ENCODE measurements at places on chromosomes 3 and 15. TPM values are rescaled to one million over a fixed set of nuclear protein-coding genes. Genes with fewer than 3 reads are reported as not detected.

SLC22A13 gene
- 0.13 TPM for total RNA-seq

SLC30A4 gene
- 1.9 TPM for total RNA-seq

DNA sequence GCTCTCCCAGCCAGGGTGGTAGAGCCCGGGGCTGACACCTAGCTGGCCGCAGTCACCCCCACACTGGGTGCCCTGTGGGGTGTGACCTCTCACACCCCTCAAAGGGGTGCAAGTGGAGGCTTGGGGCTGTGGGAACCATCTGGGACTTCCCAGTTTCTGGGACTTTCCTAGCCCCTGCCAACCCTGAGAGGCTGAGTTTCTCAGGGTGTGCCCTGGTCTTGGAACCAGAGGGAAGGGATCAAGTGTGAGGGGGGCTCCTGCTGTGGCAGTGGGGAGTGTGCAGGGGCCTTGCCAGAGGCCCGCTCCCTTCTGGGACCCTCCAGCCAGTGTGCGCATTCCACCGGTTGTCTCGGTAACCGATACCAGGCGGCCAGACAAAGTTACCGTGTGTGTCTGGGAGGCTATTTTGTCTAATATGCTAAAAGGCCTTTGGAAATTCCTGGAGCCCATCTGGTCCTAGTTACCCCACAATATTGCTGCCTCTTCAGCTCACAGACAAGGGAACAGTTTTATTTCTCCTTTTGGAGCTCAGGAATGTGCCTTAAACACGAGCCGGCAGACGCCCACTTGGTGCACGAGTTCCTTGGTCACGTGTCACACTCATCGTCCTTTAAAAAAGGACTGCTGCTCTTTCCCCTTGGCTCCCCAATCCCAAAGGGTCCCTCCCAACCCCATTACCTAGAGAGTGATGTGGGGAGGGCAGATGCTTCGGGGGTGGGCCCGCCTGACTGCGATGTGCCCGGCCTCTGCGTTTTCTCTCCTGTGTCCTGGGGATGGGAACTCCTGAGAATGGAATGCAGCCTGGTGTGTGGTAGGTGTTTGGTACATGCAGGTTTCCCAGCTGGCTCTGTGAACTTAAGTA lies 33.2 kb downstream of the HDAC11 start:
- no peak for DNase-seq

GRCh38 chr15:25737218-25737643 lies 125.9 kb downstream of the ATP10A start:
- DNase-seq: no peak

DNA sequence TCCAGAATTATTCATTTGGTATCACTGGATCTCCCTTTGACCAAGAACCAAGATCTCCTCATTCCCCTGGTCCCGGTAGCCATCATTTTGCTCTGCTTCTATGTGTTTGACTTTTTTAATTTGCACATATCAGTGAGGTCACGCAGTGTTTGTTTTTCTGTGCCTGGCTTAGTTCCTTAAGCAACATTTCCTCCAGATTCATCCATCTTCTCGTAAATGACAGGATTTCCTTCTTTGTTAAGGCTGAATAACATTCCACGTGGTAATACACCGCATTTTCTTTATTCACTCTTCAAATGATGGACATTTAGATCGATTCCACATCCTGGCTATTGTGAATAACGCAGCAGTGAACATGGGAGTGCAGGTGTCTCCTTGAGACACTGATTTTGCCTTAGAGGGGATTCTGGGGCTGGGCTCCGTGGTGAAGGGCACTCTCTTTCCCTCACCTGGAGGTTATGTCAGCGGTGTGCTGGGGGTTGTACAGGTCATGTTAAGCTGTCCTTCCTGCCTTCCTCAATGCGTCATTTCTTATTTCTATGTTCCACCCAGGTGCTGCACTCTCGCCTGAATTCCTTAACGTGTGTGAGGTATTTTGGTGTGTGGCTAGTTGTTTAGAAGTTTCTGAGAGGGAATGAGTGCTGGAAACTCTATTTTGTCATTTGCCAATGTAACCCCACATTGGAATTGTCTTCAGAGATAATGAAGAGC lies 212.2 kb downstream of the LPP start:
- no peak for DNase-seq
